ENCODE measurements at places on chromosomes 11 and 22.

DNA sequence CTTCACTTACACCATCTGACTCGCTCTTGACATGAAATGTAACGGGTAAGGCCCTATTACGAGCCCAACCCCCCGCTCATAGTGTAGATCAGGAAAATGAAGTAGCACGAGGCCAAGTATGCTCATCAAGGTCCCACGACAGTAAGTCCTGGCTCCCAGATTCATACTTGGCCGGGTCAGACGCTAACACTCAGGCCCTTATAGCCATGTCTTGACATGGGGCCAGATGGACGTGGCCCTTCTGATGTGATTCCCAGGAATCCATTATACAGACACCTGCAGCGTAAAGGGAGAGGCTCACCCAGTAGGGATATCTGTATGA, 175.1 kb downstream of the CEP164 start:
- no peak for DNase-seq

- DNase-seq: peak; percentile 24
Measured at GRCh38 chr11:115760461-115761320, 256.5 kb upstream of the CADM1 start.

GRCh38 chr11:46741600-46742484, 22.8 kb downstream of the F2 start:
- no peak for DNase-seq

DNA sequence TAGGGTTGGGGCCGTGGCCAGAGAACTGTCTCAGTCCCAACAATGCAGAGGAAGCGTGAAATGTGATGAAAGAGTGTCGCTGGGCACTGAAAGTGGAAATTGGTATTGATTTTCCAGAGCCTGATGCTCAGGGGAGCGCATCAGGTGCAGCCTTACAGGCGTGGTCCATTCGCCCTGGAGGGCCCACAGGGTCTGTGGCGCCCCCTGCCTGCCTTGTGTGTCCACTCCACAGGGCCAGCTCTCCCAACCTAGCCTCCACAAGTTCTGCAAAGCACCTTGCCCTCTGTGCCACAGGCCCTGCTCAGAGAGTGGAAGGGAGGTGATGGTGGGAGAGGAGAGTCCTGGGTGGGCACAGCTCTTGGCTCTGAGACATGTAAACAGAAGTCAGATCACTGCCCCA, 54.9 kb upstream of the LMO1 start:
- no peak for DNase-seq

GRCh38 chr11:96309016-96309642, 33.9 kb downstream of the MAML2 start:
- no peak for DNase-seq

- DNase-seq: no peak
Measured at GRCh38 chr11:108571001-108571400, 22.6 kb downstream of the EXPH5 start.

DNA sequence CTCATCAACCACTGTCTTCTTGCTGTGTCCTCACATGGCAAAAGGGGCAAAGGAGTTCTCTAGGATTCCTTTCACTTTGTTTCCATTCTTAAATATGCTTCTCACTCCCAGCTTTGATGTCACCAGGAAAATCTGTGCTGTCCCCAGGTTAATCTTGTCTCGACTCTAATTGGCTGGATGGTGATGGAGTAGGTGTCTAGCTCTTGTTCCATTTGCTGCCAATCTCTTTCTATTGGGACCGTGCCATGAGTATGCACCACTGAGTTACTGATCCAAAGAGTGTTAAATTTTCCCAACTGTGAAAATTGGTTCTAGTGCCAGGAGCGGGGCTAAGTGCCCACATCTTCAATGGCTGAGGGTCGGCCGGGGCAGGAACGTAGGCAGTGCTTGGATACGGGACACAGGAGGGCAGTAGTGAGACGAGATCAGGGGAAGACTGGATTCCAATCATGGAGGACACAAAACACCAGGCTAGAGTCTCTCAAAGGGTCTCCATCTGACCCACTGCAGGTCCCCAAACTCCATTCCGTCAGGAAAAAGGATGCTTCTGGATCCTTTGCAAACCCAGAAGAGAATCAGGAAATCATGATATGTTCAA, 47.7 kb upstream of the CSNK2A3 start:
- no peak for DNase-seq

DNA sequence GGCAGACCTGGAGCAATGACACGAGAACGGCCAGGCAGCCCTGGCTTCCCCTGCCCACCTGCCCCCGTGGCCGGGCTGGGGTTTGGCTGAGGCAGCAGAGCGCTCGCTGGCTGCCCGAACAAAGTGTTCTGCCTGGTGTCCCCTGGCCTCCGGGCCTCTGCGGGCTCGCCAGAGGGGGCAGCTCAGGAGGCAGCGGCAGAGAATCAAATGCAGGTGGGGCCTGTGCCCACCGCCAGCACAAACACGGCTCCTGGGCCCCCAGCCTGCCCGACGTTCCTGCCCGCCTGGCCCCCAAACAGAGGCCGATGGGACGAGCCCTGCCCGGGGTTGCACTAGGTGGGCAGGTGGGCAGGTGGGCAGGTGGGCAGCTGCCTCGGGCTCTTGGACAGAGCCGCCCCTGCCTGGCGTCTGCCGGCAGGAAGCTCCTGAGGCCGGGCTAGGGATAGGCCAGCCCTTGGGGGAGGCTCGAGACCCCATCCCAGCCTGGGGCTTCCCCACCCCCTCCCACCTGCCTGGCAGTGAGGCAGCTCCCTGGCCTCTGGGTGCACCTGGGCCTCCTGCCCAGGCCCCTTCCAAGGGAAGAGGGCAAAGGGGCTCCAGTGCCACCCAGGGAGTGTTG, 46.8 kb downstream of the CDKN1C start:
- DNase-seq: no peak
